ENCODE measurements at places on chromosomes 6 and 20.

- DNase-seq: no peak
Observed at GRCh38 chr6:16286151-16286522, 47.8 kb downstream of the GMPR start.

DNA sequence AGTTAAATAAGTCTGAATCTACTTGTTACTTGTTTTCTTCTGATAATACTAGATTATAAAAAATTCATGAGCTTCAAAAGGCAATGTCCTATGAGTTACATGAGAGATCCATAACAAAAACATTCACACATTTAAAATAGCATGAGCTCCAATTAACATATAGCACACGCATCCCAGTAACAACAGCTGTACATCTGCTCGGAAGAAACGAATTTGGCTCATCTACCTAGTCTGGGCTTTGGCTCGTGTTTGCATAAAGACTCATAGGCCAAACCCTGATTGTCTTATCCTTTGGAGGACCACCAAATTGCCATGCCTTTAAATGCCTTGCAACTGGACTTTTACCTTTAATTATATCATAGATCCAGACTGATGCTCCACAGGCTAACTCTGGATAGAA lies 259.7 kb upstream of the CHD6 start:
- DNase-seq: no peak

DNA sequence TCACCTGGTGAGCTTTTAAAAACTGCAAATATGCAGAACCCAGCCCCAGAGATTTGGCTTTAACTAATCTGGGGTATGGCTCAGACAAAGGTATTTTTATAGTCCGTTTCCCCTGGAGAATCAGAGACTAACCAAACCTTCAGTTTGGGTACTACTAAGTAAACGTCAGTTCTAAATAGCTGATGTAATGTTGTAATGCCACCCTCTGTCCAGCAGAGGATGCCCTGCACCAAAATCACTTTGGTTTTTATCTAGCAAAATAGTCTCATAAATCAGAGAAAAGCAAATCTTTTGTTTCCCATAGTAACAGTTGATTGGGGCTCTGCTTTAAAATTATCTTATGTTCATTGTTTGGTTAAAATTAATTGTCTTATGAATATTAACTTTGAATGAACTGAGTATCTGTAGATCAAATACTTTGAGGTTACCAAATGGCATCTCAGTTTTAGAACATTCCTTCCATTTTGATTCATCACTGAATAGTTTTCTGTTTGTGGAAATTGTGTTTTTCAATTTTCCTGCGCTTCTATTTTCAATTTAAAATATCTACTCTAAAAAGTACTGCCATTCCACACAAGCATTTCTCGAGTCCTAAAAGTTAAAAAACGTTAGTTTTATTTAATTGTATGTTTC lies 278.3 kb upstream of the PLCB4 start:
- no peak for DNase-seq

GRCh38 chr6:37979392-37980221 lies 160.1 kb downstream of the ZFAND3 start:
- DNase-seq: no peak

DNA sequence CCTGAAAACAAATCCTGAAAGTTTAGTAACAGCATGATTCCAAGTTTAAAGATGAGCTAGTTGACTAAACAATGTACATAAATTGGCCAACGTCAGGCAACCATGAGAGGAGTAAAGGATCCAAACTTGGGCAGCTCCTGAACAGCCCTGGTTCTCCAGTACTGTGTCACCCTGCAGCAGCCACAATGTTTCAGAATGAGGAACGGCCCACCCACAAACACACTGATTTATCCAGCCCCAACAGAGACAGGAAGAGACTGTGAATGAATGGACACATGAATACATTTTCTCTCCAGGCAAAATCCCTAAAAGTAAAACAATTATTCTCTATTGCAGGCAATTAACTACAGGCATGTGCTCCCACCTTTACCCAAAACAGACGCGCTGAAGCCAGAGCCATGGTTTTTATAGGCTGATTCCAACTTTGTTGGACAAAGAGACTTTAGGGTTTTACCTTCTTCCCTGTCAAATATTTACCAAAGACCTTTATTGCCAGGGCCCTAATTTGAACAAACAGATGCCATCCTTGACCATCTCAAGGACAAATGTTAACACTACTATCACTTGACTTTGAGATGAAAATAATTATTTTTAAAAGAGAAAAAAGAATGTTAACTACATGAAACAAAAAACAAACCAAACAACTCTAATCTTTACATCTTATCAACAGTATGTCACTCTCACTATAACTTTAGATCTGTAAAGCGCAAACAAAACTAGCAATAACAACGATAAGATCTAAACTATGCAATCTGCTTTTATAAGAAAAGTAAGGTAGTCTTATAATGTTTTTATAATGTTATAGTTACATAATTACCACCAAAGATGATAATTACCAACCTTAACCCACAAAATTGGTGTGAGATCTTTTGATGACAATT lies 22.9 kb downstream of the CNKSR3 start:
- no peak for DNase-seq

GRCh38 chr6:2551705-2552104 lies 199.0 kb downstream of the MYLK4 start:
- DNase-seq: no peak

- no peak for DNase-seq
Observed at GRCh38 chr6:45983062-45983461, 32.6 kb downstream of the CLIC5 start.
